T-helper 17 cell (primary cell): ENCODE measurements at places on chromosomes 1 and 21. TPM values are rescaled to one million over a fixed set of nuclear protein-coding genes. Genes with fewer than 3 reads are reported as not detected.

DNA sequence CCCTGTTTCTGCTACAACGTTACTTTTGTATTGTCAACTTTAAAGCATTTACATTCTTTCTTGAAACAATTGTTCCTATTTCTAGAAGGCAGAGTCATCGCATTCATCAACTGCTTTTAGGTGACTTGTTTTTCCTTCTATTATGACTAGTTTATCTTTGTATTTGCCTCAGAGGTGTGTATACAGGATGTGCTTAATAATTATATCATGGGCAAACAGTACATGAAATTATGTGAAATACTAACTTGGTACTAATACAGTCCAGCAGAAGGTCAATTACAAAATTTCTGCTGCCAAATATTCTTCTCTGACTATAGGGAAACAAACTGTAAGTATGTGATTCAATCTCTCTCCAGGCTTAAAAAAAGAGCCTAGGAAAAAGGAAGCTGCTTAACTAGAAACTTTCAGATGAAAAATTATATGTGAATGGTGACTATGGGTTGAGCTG is 101.6 kb downstream of the C4BPA start:
- DNase-seq = no peak

DNA sequence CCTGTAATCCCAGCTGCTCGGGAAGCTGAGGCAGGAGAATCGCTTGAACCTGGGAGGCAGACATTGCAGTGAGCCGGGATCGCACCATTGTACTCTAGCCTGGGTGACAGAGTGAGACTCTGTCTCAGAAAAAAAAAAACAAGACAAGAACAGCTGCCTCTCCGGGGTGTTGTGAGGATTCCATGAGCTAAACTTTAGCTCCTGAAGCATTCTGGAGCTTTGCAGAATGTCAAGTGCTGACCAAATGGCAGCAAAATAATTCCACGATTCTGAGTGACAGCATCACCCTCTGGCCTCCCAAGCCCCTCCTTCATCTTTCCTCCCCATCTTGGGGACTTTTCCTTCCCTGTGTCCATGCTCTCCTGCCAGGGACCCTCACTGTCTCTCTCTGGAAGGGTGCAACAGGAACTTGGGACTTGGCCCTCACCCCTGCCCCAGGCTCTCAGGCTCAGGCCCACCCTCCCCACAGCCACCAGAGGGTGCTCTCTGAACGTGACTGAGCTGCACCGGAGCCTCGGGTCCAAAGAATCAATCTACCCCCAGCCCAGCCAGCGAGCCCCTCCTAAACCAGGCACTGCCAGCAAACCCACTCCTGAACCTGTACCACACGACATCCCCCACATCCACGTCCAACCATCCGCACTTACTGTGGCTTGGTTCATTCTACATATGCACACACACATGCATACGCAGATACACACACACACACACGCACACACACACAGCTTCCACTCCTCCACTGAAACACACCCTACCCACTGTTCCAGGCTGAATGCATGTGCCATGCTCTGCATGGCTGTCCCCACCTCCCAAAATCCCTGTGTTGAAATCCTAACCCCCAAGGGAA is 45.7 kb downstream of the ACOT7 start:
- DNase-seq = peak; percentile 52

GRCh38 chr1:230542681-230543080 is 99.6 kb upstream of the COG2 start:
- DNase-seq = no peak

DNA sequence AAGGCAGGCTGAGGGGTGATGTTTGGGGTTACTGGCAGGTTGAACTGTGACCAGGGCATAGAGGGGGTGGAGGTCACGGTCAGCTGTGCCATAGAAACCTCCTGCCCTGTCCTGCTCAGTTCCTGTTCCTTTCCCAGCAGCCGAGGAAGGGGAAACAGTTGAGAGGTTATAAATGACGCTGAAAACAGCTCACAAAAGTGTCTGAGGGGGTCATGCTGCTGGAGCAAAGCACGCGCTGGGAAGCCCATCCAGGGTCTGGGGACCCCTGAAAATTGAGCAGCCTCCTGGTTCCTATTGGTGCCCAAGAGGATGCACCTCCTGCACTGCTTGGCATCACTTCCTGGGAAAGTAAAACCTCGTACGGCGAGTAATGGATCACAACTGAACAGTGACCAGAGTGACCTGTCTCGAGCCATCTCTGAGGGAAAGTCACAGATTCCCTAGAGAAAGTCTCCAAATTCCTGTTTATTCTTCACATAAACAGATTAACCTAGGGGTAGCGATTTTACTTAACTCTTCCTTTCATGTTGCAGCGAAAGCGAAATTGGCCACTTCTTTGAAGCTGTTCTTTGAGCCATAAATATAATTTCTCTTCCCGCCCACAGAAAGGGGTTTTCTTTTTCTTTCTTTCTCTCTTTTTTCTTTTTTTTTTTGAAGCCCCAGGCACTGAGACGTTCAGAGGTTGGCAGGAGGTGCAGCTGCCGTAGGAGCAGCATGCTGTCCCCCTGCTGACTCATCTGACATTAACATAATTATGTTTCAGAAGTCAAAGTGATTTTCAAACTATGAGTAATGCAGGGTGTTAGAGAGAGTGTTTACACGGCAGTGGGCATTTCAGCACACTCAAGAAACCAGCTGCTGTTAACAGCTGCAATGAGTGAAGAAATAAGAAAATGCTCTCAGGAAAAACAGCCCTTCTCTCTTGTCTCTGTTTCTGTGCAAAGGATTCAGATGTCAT is 41.8 kb upstream of the ATF3 start:
- DNase-seq = no peak

The AADACL3 gene
- total RNA-seq = not detected

DNA sequence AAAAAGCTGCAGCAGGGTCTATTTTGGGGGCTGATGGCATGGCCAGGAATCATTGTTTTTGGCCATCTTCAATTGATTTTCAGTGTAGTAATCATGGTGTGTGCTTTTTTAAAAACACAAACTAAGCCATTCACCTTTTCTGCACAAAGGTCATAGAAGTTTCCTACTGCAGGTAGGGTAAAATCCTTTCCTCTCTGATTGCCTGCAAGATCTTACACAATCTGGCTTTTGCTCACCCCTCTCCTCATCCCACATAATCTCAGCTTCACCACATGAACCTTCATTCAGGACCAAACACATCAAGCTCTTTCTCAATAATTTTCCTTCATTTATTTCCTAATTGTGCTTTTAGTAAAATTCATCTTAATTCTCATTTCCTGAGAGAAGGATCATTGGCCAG is 38.3 kb upstream of the GBP5 start:
- no peak for DNase-seq

The S100A11 gene
- total RNA-seq = 76.4 TPM

DNA sequence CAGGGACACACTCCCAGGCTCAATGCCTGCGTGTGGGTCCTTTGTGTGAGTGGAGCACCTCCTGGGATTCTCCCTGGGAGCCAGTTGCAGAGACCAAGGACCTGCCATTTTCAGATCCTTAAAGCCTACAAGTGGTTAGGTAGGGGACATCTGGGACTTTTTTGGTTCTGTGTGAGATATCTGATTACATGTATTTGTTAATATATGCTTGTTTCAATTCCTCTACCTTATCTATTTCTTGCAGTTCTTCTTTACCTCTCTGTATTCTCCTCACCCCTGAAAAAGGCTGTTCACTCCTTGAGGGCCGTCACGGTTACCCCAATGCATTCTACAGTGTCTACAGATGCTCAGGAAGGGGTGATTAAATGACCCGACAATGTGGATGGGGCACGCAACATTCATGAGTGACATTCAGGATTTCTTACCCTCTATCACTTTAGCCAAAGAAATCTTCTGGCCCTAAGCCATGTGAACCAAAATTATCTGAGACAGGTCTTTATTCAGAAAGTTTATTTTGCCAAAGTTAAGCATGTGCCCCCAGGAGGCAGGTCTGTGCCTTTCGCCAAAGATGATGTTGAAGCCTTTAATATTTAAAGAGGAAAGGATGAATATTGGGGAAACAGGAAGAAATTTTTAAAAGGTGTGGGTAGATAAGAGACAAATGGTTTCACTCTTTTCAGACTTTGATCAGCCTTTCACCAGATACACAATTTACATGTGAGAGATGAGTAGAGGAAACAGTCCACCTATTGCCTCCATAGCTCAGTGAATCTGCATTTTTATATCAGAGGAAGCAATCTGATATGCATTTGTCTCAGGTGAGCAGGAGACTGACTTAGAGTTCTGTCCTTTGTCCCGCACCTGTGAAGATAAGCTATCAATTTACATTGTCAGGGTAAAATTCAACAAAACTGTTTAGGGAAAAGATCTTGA is 44.6 kb upstream of the MPZL1 start:
- no peak for DNase-seq

The FGR gene
- 3.3 TPM for total RNA-seq

The SMPDL3B gene
- not detected for total RNA-seq

- no peak for DNase-seq
Observed at GRCh38 chr1:243477731-243478290, 222.0 kb downstream of the SDCCAG8 start.

DNA sequence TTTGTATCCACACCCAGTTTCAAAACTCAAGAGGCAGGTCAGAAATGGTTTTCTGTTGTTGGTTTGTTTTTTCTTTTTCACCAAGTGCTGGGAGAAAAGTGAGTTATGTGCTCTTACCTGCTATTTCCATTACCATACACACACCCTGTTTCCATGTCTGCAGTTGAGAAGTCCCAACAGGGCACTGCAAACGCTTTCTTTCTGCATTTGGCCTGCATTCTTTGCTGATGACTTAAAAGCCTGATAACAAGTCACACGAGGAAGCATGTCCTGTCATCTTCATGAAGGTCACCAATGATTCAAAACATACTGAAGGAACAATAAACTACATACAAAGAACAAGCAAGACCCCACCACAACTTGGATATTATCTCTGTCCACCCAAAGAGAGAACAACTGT is 24.8 kb upstream of the KCNE1 start:
- no peak for DNase-seq

DNA sequence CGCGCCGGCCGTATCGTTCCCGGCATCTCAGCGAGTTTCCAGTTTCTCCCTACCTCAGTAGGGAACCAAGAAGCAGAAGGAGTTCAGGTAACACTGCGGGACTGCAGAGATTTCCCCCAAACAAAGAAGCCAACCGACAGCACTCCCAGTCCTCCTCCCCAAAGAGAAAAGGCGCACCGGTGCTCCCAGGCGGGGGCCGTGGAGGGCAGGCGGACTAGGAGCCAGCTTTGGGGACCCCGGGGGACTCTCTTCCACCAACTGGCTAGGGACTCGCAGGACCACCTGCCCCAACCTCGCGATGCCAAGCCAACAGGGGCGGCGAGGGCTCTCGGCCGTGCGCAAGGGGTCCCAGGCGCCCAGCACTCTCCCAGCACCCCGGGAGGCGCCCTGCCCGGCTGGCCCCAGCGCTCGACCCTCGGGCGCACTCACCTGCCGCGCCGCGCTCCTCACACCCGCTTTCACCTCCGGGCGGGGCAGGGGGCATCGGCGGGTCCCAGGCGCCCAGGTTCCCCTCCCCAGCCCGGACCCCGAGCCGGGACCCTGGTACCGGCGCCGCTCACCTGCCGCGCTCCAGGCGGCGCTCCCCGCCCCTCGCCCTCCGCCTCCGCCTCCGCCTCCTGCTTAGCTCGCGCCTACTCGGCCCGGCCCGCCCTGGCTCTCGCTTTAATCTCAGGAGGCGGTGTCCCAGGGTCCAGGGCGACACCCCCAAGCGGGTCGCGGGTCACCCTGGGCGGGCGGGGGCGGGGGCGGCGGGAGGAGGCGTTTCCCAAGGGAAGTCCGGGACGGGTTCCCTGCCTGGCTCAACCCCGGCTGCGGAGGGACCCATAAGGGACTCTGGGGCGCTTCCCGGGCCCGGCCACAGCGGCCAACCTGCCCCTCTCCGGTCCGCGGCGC is at the start of gene TMPRSS2:
TMPRSS2 (minus strand) TSS at position 638 of the 894 bp plus-strand sequence. CDS start 10,025 bp downstream, outside the sequence.
- no peak for DNase-seq

DNA sequence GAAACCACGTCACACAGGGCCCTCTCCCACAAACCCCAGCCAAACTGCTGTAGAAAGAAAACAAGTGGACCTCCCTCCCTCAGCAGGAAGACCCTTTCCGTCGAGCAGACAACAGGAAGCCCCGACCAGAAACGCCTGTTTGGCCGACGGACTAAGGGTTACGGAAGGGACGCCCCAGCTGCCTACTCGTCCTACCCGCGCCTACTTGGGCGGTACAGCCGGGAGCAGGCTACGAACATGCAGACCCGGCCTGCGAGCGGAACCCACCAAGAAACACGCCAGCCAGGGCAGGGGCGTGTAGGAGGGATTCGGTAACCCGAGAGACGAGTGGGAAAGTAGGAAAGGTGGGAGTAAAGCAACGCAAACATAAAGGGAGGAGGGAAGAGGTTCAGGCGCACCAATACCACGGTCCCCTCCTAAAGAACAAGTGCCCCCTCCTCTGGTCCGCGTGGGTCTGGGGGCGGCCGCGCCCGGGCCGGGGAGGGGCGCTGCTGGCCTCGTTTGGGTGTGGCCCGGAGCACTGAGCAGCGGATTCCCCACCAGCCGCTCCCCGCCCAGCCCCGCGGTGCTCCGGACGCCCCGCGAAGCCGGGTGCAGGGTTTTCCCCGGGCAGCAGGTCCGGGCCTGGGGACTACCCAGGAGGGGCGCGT is 450 bp downstream of the S100A10 start:
- no peak for DNase-seq

- DNase-seq = no peak
Observed at GRCh38 chr1:244598611-244599010, 54.3 kb upstream of the DESI2 start.
